ENCODE measurements at places on chromosomes 12 and 14. TPM values are rescaled to one million over a fixed set of nuclear protein-coding genes. Genes with fewer than 3 reads are reported as not detected.

Gene RTL1
- not detected for total RNA-seq

Gene MPHOSPH9
- total RNA-seq = 87.1 TPM

- no peak overlapping the region for H3K4me3 ChIP-seq
- peaks cover 72% of the 10 kb centered on the region for H3K36me3 ChIP-seq
- H3K27ac ChIP-seq = peak overlapping the region; percentile 77
- no peaks in the 10 kb centered on the region for H3K27me3 ChIP-seq
Measured at GRCh38 chr12:56029666-56030293, 8.9 kb downstream of the IKZF4 start.

GRCh38 chr12:67299926-67300325 lies 30.8 kb downstream of the CAND1 start:
- H3K27me3 ChIP-seq = no peaks in the 10 kb centered on the region
- no peak for DNase-seq
- no peak overlapping the region for H3K27ac ChIP-seq
- no peak overlapping the region for H3K4me3 ChIP-seq
- H3K36me3 ChIP-seq = peaks cover 65% of the 10 kb centered on the region

DNA sequence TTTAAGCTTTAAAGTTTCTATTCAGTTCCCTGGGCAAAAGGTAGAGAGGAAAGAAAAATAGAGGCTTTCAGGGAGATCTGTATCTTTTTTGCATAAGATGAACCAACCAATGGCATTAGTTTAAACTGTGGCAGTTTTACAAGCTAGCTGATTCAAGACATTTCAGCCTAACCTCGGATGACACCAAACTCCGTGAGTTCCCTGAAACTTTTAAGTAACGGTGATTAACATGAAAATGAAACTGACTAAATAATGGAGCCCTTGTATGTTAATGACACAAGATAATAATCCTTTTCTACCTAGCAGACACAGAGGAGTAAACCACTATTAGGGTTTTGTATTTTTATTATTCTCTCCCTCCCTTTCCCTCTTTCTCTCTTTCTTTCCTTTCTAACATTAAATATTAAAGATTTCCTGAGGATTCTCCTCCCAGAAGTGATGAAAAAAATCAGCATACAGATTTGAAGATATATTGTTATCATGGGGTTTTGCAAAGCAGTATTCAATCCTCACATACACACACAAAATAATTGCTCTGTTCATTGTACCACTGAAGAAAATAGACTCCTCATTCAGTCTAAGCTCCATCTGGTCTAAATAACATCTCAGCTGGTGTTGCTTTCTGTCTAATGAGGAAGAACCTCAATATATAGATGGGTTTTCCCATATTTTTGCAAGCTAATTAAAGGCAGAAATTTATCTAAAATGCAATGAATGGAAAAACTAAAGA lies 483.8 kb downstream of the NOVA1 start:
- H3K4me1 ChIP-seq = no peaks in the 10 kb centered on the region
- H3K4me3 ChIP-seq = no peak overlapping the region
- DNase-seq = no peak
- no peaks in the 10 kb centered on the region for H3K27me3 ChIP-seq

Data from activated CD4-positive, alpha-beta T cell treated with anti-CD3 and anti-CD28 coated beads, Interleukin-2, amount 10 ng/mL, durations not matched to agents 24 days and 14 days (primary cell).